Tibial nerve (tissue), 4 donors: ENCODE measurements at places on chromosomes 12 and 14. TPM values are rescaled to one million over a fixed set of nuclear protein-coding genes. Genes with fewer than 3 reads are reported as not detected.
A peak's percentile ranks its signal among the peaks of the same experiment; 100 is the strongest.

DNA sequence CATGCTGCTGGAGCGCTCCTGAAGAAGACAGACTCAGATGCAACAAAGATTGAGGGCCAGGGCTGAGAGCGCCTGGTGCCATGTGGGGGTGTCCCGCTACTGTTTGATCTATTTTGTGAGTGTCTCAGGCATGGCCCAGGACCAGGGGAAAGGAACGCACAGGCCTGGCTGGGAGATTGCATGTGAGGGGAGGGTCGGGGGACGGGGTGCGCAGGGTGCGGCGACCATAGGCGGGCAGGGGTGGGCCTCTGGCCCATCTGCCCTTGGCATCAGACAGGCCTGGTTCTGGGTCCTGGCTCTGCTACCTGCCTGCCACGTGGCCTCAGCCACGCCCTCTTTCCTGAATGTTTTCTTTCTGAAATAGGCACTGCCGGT lies 47.5 kb downstream of the BEGAIN start:
- no peak for DNase-seq

The LHX5 gene
- total RNA-seq = not detected

DNA sequence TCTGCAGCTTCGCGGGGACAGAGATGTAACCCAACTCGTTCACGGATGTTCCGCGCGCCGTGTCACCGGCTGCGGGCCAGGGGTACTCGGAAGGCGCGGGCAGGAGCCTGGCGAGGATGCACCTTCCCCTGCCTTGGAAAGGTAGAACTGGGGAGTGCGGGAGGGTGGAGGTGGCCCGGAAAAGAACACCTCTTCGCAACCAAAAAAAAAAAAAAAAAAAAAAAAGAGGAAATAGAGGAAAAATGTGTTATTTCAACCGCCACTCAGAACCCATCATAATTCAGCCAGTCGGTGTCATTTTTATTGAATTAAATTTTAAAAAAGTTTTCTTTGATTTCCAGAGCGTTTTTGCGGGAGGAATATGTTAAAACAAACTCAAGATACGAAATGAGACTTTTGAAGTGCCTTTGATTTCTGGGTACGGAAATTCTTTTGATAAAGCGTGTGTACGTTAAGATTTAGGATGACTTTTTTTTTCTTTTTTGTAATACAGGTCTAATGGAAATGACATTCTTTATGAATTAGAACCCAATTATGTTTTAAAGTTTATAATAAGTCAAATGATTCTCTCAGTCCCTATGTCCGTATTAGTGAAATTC lies 8.9 kb downstream of the CDKN1B start:
- DNase-seq = no peak

The FAM181A gene
- not detected for total RNA-seq

DNA sequence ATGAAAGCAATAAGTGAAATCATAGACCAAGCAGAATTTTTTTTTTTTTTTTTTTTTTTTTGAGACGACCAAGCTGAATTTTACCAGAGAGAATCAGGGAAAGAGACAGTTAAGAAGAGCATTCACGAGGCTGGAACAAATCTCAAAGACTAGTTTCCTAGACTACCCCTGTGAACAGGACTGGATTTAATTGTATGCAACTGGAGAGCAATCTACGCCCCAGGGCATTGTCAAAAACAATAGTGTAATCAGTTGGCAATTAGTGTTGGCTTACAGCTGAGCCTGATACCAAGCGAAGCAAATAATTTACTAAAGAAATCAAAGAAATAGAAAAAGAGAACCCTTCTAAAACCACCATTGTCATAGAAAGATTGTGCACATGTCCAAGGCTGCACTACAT lies 232.9 kb upstream of the CPNE8 start:
- DNase-seq = no peak

- DNase-seq = no peak
Measured at GRCh38 chr14:90384543-90384911, 12.3 kb upstream of the CALM1 start.

- DNase-seq = no peak
Measured at GRCh38 chr14:71586131-71586897, 345.9 kb upstream of the RGS6 start.

DNA sequence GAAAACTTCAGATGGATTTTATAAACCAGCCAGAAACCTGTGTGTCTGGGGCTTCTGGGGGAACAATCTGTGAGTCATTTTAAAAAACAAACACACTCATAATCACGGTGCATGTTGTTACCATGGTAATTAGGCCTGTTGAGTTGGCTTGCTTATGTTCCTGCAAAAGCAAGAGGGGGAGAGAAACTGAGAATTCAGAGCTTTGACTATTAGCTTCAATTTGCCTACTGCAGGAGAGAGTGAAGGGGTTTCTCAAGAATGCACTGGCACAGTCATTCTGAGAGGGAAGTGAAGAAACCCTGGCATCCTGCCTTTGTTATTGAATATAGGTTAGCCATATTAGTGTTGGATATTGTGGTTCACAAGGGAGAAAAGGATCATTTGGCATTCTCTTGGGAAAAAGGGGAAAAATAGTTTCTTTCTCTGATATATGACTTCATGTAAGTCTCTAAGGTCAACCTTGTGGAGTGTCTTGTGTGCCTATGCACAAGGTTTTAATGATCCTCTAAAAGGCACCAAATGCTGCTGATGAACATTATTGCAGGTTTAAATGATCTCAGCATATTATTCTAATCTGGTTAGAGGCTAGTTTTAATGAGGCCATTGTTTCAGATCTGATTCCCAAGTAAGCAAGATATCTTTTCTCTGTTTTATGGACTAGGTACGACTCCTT lies 12.9 kb downstream of the GNG2 start:
- no peak for DNase-seq

The TMEM63C gene
- not detected for total RNA-seq

The BDKRB2 gene
- 10.5 TPM for total RNA-seq

GRCh38 chr14:22569106-22569736 lies 19.8 kb downstream of the DAD1 start:
- no peak for DNase-seq

- DNase-seq = no peak
Measured at GRCh38 chr12:3086729-3087323, 9.6 kb downstream of the TSPAN9 start.

GRCh38 chr12:127675936-127676335 lies 591.0 kb upstream of the TMEM132C start:
- no peak for DNase-seq

- DNase-seq = no peak
Measured at GRCh38 chr12:121167232-121167820, 34.6 kb downstream of the P2RX7 start.

The NINJ2 gene
- total RNA-seq = 8.4 TPM

DNA sequence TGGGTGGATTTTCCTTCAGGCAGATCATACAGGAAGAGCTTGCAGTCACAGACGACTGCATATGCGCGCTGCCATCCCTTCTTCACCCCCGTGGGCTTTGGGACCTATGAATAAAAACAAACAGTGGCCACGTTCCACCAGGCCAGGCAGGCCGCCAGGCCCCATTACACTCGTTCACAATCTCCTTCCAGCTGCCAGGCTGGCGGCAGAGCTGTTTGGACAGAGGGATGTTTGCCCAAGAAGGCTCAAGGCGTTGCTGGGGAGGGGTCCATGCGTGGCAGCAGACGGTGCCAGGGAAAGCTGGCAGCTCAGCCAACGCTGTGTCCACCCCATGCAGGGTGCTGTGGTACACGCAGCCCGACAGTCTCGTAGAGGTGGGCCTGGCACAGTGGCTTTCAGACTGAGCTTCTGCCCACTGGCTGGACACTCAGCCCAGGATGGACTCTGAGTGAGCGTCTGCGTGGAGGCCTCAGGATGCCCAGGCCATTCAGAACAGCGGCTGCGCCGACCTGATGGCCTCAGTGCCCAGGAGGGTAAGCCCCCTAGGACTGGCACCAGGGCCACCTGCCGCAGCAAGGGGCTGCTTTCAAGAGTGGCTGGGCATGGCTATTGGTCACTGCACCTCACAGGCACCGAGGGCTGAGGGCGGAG lies 27.5 kb downstream of the AMN start:
- DNase-seq = no peak

DNA sequence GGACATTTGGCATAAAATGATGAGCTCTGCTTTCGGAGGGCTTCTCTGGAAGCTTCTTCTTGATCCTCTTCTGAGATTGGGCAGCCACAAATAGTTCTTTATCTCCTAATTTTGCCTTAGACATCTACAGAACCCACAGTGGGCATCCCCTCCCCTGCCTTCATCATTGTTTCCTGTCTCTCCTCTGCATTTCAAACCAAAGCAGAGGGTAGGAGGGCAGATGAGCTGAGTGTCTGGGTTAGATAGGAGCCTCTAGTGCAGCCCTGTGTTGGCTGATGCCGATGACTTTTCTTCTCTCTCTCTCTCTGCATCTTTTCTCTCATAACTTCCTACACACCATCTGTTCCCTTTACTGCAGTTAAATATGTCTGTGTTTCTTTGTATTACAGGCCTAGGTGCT lies 8.5 kb upstream of the IL26 start:
- DNase-seq = no peak

The GALNT8 gene
- 2.5 TPM for total RNA-seq

DNA sequence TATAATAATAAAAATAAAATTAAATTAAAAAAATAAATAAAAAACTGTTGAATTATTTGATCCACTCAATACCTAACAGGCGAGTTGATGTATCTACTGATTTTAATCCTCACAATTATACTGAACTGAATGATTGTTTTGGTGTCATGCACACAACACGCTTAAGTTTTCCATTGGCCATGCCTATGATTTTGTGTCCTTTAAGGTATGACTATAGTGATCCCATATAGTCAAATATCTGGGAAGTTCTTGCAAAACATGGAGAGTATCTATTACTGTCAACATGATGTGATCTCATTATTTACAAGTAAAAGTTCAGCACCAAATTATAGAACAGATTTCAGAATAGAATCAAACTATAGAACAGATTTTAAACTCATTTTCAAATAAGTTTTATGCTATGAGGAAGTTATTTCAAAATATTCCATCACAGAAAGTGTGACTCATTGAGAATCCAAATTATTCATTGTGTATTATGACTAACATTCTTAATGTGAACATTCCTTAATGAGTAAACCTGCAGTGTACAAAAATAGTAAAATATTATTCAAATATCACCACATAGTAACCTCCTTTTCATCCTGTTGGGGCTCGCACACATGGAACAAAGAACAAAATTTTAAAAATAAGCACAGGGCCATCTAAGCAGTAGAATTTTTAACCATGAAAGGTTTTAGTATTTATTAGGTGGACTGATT lies 190.4 kb downstream of the SLC25A21 start:
- DNase-seq = no peak

The TAS2R13 gene
- 4.2 TPM for total RNA-seq

DNA sequence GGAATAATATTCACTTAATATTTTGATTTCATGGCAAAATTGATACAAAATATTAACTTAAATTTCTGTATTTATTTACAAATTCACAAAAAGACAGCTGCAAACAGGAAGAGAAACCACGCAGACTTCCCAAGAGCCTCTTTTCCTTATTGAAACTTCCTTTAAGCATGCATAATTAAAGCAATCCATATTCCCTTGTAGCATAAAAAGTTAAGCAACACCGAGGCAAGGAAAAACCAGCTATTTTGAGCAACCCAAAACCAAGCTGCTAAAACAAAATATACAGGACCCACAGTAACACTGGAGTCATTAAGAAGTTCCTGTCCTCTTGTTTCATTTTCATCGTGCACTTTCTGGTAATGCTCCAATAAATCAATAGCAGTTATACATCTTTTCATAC lies 58.0 kb downstream of the EEA1 start:
- DNase-seq = peak; percentile 7

The FAM90A1 gene
- not detected for total RNA-seq

DNA sequence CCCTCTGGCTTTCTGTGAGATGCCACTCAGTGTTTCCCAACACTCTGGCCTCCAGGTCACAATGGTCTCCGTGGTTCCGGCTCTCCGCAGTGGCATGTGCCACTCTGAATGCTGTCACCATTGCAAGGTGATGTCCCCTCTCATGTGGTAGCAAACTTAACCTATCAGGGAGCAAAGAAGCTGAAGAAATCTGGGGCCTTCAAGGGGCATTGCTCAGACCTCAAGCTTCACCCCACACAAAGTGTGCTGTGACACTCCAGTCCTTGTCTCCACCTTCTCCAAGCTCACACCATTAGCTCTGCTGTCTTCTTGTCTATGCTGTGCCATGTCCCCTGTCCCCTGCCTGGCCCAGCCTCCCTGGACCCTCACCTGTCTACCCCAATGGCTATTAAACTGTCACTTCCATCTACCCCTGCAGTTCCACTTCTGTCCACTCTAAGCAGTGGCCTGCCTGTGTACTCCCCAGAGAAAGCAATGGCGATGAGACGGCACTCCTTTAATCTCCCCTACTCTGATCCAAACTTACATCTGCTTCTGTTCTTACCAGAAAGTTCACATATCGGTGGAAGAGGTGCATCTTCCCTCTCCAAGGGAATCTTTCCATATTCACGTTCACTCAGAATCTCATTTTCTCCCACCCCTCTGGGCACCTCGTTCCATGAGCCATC lies 93.7 kb downstream of the DHRS2 start:
- no peak for DNase-seq

- no peak for DNase-seq
Measured at GRCh38 chr14:70697701-70698100, 56.0 kb downstream of the TTC9 start.

DNA sequence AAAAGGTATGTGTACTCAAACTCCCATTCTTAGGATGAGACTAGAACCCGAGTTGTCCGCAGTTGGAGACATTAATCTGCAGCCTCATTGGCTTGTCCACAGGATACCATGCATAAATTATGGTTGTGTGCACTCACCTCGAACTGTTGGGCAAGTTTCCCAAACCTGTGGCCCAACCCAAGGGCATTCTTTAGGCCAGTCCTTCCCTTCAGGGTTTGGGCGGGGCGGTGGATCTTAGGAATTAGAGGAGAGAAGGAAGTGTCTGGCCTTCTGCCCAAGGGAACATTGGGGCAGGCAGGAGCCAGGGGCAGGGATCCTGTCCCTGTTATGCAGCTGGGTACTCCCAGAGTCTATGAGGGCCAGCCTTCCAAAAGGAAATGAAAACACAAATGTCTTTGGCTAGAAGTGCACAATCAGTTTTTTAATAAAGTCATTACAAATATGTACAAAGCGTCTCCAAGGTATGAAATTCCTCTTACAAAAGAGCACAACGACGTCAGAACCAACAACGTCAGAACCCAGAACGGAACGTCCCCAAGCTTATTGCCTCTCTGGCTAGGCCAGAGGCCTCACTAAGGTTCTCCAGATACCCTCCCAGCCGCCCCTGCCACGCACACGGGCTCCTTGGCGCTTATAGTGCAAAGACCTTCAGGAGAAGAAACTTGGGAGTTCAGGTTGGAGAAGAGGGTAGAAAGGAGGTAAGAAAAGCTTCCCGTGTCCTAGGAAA lies 25.3 kb downstream of the HRK start:
- no peak for DNase-seq

The LPAR5 gene
- total RNA-seq = 1.8 TPM

DNA sequence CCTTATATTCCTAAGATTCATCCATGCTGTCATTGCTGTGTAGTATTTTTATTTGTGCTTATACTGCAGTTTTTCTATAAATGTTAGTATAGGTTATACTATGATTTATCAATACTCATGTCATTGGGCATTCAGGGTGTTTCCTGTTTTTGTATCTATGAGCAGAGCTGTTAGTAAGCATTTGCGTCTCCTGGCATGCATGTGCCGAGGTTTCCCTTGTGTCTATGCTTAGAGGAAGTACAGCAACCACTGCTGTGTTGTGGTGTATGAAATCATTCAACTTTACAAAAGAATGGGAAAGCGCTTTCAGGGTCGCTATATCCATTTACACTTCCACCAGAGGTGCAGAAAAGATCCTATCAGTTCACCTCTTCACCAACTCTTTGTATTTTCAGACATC lies 122.7 kb downstream of the RGS6 start:
- no peak for DNase-seq
